ENCODE measurements at places on chromosomes 7 and 10. TPM values are rescaled to one million over a fixed set of nuclear protein-coding genes. Genes with fewer than 3 reads are reported as not detected.

Gene NCF1
- total RNA-seq = not detected

Gene CYP3A4
- under 0.01 TPM for total RNA-seq

Gene RPEL1
- under 0.01 TPM for total RNA-seq

Gene NXPH1
- not detected for total RNA-seq

Gene TAS2R60
- not detected for total RNA-seq
